GDM1 (cell line): ENCODE measurements at places on chromosomes 6 and 20.

- DNase-seq, result no peak
Observed at GRCh38 chr6:17038316-17038715, 63.5 kb upstream of the STMND1 start.

DNA sequence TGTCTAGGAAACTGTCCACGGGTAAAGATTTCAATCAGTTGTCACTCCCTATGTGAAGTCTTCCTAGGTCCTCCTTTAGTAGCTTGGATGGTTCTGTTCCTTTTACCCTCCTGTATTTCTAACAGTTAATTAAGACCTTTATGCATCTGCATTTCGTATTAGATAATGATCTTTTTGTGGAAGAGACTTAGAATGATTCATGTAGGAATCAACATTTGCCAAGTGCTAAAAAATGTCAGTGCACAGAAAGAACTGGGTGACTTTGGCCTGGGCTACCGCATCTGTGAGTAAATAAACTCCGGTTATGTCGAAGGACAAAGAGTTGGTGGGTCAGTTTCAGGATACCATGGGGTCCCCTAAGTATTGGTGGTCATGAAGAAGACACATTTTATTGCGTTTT is 918.0 kb downstream of the TFAP2A start:
- no peak for DNase-seq

GRCh38 chr6:113140721-113141120 is 716.4 kb upstream of the MARCKS start:
- no peak for DNase-seq

- DNase-seq, result no peak
Observed at GRCh38 chr6:90000864-90001731, 106.8 kb downstream of the GJA10 start.

DNA sequence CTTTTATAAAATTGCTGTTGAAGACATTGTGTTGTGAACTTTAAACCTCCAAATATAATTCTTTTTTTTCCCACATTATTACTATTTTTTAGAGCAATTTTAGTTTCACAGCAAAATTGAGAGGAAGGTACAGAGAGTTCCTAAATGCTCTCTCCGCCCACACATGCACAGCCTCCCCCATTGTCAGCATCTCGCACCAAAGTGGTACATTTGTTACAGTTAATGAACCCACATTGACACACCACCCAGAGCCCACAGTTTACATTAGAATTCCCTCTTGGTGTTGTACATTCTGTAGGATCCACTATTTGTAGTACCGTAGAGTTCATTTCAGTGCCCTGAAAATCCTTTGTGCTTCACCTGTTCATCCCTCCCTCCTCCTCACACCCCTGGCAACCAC is 33.8 kb downstream of the TMEM181 start:
- DNase-seq, result no peak

DNA sequence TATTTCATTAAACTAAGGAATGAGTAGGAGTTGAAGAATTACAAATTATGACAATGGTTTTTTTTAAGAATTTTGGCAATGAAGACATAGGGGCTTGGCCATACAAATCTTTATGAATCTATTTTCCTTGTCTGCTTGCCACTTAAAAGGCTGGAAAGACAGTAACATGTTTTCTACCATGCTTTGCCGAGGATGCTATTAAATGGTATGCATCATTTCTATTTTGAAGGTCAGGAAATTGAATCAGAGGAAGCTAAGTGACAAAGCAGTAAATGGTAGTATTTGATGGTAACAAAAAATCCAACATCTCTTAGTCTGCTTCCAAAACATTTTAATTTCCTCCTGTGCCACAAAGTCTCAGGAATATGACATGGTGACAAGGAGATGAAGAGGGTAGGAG is 287.2 kb downstream of the RFPL4B start:
- DNase-seq, result no peak

DNA sequence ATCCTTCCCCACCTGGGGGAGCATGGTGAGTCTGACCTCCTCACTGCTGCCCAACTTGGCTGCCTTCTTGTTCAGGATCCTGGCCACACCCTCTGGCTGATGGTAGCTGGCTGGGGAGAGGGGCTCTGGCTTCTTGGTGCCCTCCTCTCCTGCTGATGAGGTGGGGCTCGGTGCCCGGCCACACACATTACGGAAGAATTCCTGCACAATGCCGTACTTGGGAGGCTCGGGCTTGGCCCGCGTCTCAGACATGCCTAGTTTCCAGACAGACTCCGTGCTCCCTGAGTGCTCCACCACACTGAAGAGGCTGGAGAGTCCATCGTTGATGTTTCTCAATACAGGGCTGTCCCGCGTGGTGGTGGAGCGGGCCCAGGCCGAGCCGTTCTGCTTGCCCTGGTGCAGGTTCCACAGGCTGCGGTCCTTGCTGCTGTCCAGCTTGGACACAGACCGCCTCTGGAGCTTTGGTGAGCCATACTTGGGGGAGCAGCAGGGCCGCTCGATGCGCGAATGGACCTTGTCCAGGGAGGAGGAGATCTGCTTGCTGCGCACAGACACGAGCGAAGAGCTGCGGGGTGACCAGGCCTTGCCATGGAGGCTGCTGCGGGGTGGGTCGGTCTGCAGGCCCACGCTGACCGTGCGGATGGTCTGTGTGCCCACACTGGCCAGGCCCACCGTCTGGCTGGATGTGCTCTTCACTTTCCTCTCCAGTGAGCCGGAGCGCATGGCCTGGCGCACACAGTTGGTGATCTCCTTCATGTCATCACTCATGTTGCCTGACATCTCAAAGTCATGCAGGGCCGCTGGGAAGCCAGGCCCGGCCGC is 19.9 kb upstream of the DSN1 start:
- no peak for DNase-seq

DNA sequence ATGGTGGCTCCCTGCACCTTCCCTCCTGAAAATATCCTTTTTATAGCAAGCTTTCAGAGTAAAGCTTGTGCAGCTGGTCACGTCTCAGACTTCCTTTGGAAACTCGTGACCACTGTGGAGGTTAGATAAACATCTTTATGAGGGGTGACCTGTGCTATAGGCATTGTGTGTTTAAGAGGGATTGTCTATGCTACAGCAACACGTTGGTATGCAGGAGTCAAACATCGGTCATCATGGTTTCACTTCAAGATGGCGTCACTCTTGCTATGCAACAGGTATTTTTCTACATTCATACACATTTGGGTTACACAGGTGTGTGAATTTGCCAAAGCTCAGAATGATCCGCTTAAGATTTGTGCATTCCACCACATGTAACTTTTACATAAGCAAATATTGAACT is 14.6 kb upstream of the BLCAP start:
- DNase-seq, result no peak

DNA sequence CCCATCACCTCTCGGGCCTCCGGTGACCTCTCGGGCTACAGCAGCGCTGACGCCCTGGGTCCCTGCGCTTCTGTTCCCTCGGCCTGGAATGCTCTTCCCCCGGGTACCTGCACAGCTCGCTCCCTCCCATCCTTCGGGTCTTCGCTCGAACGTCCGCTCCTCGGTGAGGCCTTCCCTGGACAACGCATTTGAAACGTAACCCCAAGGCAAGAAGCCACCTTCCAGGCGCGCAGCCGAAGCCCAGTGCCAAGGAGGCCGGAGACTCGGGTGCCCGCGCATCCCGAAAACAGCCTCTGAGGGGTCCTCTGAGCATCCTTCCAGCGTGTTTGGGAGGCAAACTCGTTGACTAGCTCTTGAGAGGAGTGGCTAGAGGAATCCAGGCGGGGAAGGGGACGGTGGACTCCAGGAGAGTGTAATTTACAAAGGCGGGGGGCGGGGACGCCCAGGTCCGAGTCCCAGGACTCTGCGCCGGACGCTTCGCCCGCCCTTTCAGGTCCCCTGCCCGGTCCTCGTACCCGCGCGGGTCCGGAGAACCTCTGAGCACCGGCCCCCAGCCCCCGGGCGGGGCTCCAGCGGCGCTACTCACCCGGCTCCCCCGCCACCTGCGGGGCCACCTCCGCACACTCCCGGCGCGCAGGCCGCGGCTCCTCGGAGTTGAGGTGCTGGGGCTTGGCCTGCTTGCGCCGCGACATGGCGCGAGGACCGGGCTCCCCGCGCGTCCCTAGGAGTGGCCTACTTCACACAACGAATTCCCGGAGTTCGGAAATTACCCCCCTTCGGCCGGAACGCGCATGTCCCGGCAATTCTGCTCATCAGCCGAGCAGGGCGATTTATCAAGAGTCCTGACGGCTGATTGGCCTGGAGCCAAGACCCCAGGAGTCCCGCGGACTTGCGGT is 86.8 kb downstream of the ZFP64 start:
- DNase-seq, result no peak
